Endothelial cell (in vitro differentiated cells): ENCODE measurements at places on chromosomes 12 and 14.

- DNase-seq, result no peak
Measured at GRCh38 chr12:92041742-92042141, 103.9 kb downstream of the BTG1 start.

- no peak for DNase-seq
Measured at GRCh38 chr12:49105504-49106084, 5.1 kb downstream of the LMBR1L start.

GRCh38 chr12:69816082-69816481, 8.9 kb upstream of the MYRFL start:
- no peak for DNase-seq

DNA sequence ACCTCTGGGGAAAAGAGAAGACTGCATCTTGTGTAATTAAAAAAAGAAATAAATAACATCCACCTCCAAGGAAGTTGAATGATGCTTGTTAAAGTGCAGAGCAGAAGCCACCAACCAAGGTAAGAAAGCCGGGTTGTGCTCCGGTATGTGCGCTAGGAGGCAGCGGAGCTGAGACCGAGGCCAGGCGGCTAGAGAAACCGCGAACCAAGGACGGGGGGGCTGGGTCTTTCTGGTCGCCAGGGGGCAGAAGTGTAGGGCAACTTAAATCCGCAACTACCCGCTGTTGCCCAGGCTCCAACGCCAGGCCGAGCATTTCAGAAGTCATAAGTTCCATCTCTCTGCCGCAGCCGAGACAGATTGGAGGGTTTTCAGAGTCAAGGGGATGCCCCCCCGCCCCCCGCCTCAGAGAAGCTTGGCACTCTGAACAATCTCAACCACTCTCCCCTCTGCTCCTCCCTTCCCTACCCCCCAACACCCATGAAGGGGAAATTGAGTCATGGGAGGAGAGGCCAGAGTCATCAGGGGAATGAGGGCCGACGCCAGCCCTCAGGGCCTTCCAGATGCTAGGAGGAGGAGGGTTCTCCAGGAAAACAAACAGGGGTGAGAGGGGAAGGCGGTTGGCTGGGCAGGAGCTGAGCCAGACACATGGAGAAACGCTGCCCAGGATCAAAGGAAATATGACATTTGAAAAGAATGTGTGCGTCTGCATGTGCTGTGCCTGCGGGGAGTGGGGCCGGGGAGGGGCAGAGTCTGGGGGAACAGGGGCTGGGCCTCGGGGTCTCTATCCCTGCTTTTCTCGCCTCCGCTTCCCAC, 2.2 kb upstream of the NFATC4 start:
- DNase-seq, result peak; percentile 87

GRCh38 chr14:89179891-89180404, 237.1 kb downstream of the FOXN3 start:
- no peak for DNase-seq

DNA sequence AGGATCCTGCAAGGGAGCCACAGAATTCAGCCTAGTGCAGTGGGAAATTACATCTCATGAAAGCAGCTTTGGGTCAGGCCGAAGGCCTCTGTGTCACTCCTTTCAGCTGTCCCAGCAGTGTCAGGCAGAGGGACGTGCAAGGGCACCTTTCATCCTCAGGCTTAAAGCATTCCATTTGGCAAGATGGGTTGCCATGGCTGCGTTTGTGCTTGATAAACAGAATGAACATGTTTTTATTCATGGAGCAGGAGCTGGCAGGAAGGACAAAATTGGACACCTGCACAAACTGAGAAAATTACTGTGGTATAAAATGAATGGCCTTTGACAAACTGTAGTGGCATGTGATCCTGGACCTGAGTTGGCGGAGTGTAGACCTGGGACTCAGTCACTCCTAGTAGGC, 29.4 kb downstream of the ACAD10 start:
- no peak for DNase-seq

GRCh38 chr12:7017870-7018349, 366 bp downstream of the LPCAT3 start:
- DNase-seq, result no peak

DNA sequence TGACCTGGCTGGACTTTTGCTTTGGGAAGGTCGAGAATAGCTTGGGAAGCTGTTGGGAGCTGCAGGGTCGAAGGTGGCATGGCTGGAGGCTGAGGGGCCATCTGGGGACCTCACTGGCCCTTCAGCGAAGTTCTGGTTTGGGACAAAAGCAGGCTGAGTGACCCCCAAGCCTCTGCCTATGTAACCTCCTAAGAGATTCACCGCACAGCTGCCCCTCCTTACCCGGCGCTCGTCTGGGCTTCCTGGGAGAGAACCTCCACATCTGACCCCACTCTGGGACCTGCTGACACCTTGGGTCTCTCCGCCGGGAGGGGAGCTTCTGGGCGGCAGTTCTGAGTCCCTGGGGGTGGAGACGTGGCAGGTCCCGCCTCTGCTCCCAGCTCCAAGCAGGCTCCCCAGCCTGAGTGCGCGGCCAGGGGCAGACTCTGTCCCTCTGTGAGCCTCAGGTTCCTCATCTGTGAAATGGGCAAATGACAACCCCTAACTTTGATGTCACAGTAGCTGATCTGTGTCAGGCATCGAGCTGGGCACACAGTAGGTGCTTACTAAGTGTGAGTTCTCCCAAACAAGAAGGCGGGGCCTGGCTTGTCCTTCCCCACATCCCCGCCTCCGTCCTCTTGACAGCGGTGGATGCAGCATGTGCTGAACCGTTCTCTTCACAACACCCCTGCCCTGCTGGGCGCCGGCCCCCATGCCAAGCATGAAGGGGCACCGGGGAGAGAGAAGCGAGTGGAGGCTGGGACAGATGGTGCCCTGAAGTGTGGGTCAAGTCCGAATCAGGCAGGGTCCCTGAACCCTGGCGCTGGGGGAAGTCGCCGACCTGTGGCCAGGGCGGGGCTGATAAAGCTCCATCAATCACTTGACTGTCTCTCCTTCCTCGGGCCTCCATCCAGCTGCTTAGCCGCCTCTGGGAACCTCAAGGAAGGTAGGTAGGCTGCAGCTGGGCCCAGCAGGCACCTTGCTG, 3.8 kb downstream of the EXOC3L4 start:
- no peak for DNase-seq

DNA sequence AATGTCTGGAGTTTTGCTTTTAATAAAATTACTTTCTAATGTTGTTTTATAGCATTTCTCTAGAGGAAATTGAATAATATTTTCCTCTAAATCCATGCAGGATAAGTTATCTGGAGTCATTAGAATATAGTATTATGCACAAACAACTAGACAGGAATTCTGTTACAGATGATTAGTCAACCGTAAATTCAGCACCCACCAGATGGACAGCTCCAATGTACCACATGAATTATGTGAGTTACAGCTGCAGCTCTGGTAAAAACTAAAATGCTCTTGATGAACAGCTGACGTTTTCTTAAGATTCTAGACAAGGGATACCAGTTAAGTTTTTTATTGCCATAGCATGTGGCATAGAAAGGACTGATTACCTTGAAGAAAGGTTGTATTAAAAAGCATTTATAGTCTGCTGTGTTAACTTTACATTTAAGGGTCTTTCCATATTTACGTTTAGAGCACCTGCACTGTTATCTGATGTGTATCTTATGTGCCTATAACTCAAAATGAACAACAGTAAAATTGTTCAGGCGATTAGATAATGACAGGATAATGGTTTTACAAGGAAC, 321.4 kb upstream of the LRFN5 start:
- DNase-seq, result peak; percentile 61

DNA sequence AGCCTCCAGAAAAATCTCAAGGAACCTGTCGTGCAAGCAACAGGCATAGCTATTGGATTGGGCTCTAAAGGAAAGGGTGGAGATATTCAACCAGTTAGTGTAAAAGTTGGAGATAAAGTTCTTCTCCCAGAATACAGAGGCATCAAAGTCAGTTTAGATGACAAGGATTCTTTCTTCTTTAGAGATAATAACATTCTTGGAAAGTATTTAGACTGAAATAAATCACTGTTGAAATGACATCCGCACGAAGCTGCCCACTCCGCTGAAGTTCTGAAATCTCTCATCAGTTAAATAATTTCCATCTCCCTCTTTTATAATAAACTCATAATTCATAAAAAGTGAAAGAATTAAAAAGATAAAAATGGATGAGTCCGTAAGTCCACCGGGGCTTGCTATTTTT, 1354.9 kb upstream of the TMEM132C start:
- no peak for DNase-seq

GRCh38 chr12:131229426-131230339, 276.0 kb downstream of the ADGRD1 start:
- DNase-seq, result peak; percentile 79

DNA sequence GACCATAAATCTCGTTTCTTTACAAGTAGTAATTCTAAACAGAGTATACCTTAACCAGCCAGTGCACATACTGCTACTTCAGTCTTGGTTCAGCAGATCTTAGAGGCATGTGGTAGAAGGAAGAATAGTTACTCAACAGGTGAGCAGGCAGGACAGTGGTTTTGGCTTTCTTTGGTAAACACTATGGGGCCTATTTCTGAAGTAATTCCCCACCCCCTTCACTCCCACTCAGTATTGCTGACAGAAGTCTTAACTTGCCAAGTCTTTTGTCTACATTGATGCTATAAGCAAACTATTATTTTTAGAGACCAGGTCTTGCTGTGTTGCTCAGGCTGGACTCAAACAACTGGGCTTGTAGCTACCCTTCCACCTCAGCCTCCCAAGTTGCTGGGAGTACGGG, 68.5 kb downstream of the FBXO34 start:
- DNase-seq, result no peak

DNA sequence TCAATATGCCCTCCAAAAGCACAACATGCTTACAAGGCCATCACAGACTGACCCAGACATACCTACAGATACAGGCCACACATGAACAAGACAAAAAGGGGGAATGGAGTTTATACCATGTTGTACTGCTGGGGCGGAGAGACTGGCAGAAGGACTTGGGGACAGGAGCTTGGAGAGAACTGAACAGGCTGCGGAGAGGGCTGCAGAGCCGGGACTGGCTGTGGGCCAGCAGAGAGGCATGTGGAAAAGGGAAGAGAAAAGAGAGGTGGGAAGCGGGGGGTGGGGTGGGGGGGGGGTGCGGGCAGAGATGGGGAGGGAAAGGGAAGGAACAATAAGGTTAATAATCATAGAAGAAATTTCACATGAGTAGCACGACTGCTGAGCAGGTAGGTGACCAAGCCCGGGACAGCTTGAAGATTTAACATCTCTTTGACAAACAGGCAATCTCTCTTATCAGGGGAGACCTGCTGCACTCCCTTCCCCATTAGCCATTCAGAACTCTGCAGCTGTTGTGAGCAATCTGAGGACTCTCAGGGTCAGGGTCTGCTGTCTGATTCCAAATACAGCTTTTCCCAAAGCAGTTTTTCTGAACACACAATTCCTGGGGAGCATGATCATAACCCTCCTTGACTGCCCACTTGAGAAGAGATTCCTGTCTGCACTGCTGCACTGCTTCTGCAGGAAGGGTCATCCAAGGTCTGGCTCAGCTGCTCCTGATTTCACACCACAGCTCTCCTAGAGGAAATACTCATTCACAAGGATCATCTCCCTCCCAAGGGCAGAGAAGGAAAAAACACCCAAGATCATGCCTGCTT, 21.6 kb upstream of the STAC3 start:
- DNase-seq, result no peak

DNA sequence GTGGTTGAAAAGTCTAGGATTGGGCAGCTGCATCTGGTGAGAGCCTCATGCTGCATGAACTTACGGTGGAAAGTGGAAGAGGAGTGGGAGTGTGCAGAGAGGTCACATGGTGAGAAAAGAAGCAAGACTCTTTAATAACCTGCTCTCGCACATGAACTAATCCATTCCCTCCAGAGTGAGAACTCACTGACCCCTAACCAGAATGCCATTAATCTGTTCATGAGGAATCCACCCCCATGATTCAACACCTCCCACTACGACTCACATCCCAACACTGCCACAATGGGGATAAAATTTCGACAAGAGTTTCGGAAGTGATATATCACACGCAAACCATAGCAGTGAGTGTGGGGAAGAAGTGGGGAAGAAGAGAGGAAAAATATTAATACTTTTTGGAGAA, 377.4 kb downstream of the NAV3 start:
- no peak for DNase-seq

DNA sequence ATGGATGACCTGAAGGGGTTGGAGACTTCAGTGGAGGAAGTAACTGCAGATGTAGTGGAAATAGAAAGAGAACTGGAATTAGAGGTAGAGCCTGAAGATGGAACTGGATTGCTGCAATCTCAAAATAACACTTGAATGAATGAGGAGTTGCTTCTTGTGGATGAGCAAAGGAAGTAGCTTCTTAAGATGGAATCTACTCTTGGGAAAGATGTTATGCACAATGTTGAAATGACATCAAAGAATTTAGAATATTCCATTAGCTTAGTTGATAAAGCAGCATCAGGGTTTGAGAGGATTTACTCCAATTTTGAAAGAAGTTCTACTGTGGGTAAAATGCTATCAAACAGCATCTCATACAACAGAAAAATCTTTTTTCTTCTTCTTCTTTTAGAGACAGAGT, 186.4 kb upstream of the PRKD1 start:
- DNase-seq, result no peak

DNA sequence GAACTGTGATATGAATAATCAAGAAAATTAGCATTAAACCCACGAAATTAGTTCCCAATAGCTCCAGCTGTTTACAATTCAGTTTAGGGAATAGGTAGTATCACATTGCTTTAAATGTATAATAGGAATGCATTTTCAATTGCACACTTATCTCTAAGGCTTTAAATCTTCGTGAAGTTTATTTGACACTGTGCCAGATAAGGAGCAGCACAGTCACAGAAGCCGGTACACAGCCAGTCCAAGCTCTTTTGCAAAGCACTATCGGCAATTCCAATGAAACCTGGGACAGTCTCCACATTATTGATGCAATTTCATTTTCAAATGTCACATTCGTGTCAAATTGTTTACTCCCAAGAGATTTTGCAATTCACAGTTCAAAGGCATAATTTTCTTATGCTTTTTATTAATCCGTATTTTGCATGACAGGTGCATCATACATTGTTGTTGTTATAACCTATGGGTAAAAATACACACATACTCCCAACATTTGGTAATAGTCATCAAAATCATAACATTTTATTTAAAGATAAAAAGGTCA, 602.8 kb downstream of the RPS29 start:
- DNase-seq, result no peak

GRCh38 chr12:116381744-116382685, 104.5 kb upstream of the MED13L start:
- DNase-seq, result peak; percentile 38
